ENCODE measurements at places on chromosomes 1 and 21. TPM values are rescaled to one million over a fixed set of nuclear protein-coding genes. Genes with fewer than 3 reads are reported as not detected.
A peak's percentile ranks its signal among the peaks of the same experiment; 100 is the strongest.

Gene VSIG8
- total RNA-seq = 0.03 TPM

Gene SEC16B
- total RNA-seq = 0.59 TPM

Gene SMYD3
- 18.7 TPM for total RNA-seq

Gene IRF2BP2
- total RNA-seq = 47.8 TPM

Gene ARHGEF2
- 96.6 TPM for total RNA-seq

DNA sequence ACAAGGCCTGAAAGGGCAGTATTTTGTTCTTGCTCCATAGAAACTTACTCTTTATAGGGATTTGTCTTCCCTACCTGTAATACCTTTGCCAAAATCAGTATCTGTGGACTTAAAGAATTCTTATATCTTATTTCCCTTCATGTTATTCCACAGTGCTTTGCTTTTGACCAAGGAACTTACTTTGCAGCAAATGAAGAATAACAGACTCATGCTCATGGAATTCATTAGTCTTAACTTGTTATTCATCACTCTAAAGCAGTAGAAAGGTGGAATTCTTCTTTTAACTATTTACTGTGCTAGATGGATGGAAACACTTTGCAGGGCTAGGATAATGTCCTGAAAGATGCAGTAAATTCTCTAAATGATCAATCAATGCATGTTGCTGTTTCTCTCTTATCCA lies 45.9 kb downstream of the DUSP10 start:
- no peak for DNase-seq

GRCh38 chr21:45374826-45375455 lies 30.0 kb upstream of the COL18A1 start:
- no peak for DNase-seq

DNA sequence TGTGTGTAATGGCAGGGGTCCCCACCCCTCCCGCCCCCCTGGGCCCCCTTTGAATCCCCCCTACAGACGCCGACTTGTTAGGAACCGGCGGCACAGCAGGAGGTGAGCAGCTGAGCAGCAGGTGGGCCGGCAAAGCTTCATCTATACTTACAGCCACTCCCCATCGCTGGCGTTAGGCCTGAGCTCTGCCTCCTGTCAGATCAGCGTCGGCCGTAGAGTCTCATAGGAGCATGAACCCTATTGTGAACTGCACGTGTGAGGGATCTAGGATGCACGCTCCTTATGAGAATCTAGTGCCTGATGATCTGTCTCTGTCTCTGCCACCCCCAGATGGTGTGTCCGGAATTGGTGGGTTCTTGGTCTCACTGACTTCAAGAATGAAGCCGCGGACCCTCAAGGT lies 14.9 kb upstream of the VPS26C start:
- no peak for DNase-seq

DNA sequence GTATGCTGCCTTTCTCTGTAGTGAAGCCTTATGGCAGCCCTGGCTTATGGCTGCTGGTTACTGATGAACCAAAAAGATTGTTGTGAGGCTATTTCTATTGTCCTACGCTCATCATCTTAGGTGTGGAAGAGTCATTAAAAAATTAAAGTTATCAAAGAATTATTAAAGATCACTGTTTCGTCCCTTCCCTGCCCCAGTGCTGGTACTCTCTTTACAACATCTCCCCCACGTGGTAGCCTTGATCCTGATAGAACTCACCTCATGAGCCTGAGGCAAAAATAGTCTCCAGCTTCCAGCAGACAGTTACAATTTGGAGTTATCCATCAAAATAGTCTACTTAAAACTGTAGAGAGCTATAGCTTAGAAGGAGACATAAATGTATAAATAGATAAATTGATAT lies 201.5 kb downstream of the S1PR1 start:
- DNase-seq = no peak

DNA sequence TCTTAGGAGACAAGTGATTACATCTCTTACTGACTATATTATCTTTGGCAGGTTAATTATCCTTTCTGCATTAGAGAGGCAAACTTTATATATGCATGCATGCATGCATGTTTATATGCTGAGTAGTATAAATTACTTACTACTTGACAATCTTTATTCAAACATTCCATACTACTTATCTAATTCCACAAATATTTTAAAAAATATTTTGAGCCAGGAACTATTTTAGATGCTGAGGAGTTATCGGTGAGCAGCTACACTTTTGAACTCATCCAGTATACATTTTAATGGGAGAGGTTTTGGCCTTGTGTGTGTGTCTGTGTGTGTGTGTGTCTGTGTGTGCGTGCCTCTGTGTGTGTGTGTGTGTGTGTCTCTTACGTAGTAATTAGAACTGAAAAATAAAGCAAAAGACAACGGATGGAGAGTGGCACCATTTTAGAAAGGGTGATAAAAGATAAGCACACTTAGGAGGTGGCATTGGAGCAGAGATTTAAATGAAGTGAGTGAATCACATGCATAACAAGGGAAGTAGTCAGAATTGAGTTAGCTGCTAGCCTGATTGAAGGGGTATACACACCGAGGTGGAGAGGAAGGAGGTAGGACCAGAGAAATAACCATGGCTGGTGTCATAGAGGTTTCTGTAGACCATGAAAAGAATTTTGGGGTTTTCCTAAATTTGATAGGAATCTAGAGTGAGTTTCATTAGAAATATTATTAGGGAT lies 1488.4 kb downstream of the MRPL39 start:
- no peak for DNase-seq

DNA sequence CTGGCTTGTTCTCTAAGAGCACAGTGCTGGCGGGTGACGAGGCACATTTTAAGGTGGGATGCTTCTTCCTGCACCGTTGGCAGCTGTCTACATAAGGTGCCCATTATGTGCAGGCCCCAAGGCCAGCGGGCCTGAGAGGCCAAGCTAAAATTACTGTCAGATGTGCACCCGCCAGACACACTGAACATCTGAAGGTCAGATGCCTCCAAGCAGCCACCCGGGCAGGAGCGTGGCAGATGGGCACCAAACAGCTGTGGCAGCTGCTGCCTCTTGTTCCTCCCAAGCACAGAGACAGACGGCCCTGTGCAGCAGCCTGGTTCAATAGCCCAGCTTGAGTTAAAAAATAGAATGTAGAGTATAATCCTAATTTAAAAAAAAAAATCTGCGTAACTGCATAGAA lies 211.9 kb upstream of the EDN2 start:
- no peak for DNase-seq

- peak; percentile 66 for DNase-seq
Measured at GRCh38 chr1:56330391-56331026, 248.9 kb downstream of the PLPP3 start.

- peak; percentile 98 for DNase-seq
Measured at GRCh38 chr1:8211883-8212579, 105.9 kb upstream of the SLC45A1 start.
